Myometrial cell (primary cell): ENCODE measurements at places on chromosomes 4 and X. TPM values are rescaled to one million over a fixed set of nuclear protein-coding genes. Genes with fewer than 3 reads are reported as not detected.

Gene F8A3
- 1.2 and 3.5 TPM in 2 replicates for total RNA-seq

Gene SAGE1
- not detected in 2 replicates for total RNA-seq

Gene TBL1X
- 21.6 and 28.3 TPM in 2 replicates for total RNA-seq

Gene SPANXC
- not detected in 2 replicates for total RNA-seq

Gene ZNF330
- total RNA-seq = 25.3 and 28.3 TPM in 2 replicates

Gene MAGEC2
- not detected in 2 replicates for total RNA-seq

Gene RTL9
- 0.18 TPM in 1 of 2 replicates, not detected in the other for total RNA-seq

Gene CDX4
- not detected in 2 replicates for total RNA-seq

Gene ANOS1
- 1.2 and 1.4 TPM in 2 replicates for total RNA-seq
